ENCODE measurements at places on chromosomes 6 and 20. TPM values are rescaled to one million over a fixed set of nuclear protein-coding genes. Genes with fewer than 3 reads are reported as not detected.

DNA sequence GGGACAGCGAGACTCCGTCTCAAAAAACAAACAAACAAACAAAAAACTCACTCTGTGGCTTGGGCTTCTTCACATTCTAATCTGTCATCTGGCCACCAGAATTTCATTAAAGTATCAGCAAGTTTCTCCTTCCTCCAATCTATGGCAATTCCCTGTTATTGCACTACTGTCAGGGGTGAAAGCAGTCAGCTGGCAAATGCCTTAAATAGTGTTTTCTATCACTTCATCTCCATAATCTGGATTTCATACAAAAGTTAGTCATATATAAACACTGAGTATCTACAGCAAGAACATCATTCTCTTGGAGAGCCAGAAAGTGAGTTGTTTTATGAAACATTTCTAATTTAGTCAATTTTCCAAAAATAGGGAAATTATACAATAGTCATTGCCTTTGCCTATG lies 56.1 kb downstream of the PHACTR3 start:
- no peak for DNase-seq

- no peak for DNase-seq
These were observed 5.7 kb upstream of the SIRPB2 start for GRCh38 chr20:1496930-1497329.

GRCh38 chr20:40442181-40442963 lies 246.7 kb downstream of the MAFB start:
- no peak for DNase-seq

DNA sequence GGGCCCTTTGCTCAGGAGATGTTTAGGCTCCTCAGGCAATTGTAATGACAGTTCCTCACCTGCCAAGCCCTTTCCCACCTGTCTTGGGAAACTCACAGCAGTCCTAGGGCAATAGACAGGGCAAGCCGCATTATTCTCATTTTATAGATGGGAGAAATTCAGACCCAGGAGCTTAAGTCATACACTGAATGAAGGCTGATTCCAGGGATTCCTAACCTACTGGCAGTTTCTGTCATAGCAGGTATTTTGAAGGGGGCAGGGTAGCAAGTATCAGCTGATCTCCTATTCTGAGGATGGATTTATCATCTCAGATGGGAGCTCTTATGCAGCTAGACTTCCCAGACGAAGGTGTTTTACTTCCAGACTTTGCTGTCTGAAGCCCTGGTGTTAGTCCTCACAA lies 61.4 kb upstream of the MYL9 start:
- no peak for DNase-seq

DNA sequence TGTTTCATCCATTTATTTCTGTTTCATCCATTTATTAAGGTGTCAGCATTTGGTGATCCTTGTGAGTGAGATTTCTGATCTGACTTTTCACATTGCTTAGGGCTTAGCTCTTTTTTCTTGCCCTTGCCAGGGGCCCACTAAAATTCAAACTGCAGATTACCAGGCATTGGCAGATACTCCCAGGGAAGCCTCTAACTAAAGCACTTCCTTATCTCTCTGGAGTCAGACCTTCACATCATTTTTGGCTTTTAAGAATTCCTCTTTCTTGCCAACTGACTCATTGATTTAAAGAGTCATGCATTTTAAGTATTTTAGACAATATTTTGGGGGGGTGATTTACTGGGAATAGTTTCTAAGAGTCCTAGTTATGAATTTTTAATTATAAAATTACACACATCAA lies 2.6 kb upstream of the WFDC8 start:
- no peak for DNase-seq

DNA sequence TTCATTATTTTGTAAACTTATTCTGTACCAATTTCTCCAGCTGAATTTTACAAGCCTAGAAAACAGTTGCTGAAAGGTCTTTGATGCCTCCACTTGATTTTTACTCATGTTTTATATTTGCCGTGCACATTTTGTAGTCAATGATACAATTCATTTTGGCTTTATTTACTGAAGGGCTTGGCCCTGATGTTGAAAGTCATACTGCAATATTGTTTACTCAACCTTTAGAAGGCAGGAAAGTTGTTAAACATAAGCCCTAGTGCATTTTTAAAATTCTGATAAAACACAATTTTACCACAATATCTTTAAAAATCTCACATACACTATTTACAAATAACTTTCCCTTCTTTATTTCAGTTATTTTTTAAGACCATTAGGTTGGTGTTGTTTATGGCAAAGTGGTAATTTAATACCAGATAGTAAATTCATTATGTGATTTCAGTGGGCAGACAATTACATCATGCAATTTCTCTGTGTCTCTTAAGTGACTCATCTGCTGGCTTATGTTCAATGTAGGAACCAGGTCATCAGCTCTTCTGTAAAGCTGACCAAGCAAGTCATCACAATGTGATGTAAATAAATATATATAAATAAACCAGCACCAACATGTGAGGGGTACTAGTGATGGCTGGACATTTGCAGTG lies 121.1 kb upstream of the SLC35B3 start:
- DNase-seq, result peak; percentile 10

- DNase-seq, result no peak
These were observed 225.3 kb upstream of the FAM83B start for GRCh38 chr6:54621285-54621684.

DNA sequence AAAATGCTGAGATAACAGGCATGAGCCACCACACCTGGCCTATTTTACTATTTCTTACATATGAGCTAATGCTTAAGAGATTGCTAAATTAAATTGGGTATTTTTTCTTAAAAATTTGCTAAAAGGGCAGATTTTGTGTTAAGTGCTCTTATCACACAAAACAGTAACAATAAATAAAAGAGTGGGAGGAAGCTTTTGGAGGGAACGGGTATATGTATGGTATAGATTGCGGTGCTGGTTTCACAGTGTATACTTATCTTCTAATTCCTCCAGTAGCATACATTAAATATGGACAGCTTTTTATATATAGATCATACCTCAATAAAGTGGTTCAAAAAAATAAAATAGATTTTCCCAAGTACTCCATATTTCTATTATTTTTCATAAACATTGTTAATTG lies 39.4 kb upstream of the FABP7 start:
- DNase-seq, result no peak

DNA sequence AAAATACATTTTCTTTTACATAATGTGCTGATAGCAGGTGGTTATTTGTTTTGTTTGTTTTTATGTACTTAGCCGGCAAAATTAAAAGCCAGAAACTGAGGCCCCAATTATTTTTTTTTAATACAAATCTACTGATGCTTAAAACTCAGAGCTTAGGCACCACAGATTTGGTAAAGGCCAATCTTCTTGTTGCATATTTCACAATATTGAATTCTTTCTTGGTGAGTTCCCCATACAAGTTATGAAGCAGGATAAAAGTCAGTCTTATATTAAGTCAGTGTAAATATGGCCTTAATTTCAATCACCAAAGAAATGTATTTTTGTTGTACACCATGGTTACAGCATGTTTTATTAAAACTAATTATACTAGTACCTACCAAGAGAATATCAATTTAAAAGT lies 16.3 kb upstream of the ZDHHC14 start:
- no peak for DNase-seq

- no peak for DNase-seq
These were observed 117.4 kb downstream of the RFX6 start for GRCh38 chr6:116994447-116994846.

- DNase-seq, result no peak
These were observed 413.2 kb upstream of the JAG1 start for GRCh38 chr20:11086970-11087369.

DNA sequence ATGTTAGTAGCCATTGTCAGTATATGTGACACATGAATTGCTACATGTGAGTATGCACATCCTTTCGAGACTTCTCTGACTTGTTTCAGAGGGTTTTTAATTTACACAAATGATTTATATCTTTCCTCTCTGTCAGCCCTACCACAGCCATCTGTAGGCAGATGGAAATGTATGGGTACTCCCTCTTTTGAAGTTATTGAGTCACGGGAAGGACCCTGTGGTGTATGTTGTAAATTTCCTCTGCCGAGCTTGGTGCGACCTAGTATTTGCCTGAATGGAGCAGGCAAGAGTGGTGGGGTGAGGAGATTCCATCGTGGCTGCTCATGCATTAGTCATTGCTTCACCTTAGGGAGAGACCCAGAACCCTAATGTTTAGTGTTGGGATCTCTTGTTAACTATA lies 171.9 kb downstream of the JARID2 start:
- DNase-seq, result no peak

DNA sequence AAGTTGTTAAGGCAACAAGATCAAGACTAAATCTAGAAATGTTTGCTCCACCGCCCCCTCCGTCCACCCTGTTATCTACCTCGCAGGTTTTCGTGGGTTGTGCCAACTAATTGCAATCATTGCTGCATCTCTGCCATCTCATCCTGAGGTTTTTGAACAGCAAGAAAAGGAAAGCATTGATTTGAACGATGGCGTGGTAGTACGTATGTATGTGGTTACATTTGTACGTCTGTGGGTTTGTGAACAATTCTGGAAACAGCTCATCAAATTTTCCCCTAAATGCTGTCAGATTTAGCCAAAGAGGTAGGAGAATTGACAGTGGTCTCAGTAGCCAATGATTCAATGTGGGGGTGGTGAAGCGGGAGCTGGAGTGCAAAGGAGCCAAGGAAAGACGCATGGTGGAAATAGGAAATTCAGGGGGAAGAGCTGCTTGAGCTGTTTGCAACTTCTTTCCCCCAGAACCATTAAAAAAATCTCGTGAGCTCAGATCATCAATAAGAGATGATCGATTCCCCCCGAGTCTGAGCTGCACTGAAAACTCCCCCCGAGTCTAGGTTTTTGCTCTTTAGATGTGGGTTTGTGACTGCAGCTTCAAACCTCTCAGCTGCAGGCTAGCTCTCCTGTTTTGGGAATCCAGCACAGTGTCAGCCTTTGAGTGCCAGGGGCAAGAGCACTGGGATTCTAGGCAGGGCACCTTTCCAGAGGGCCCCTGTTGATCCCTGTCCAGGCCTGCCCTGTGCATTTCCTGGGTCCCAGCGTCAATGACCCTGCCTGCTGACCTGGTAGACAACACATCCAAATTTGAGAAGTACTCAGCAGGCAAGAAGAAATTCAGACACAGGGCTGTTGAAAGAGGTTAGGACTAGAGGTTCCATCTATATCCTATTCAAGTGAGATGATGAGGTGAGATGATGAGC lies 72.6 kb upstream of the LY86 start:
- no peak for DNase-seq

- no peak for DNase-seq
These were observed 57.5 kb downstream of the BFSP1 start for GRCh38 chr20:17473659-17474058.

GRCh38 chr6:28922821-28923317 lies 916 bp downstream of the TRIM27 start:
- no peak for DNase-seq

DNA sequence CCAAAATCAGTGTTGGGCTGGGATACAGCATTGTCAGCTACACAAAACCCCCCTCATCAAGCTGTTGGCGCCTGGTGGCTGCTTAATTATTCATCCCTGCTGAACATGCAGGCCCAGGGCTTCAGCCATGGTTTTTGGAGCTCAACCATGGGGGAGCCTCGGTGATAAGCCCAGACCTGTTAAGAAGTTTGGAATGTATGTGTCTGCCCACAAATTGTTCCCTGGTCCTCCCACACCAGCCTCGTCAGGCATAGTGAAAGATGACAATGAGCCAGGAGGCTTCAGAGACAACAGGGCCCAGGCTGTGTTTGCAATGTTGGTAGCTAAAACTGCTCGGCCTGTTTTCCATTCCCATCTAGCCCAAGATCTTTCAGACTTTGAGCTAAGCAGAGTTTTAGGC lies 34.8 kb upstream of the SIRPA start:
- DNase-seq, result no peak

GRCh38 chr6:141326426-141326825 lies 806.3 kb upstream of the GJE1 start:
- DNase-seq, result no peak

DNA sequence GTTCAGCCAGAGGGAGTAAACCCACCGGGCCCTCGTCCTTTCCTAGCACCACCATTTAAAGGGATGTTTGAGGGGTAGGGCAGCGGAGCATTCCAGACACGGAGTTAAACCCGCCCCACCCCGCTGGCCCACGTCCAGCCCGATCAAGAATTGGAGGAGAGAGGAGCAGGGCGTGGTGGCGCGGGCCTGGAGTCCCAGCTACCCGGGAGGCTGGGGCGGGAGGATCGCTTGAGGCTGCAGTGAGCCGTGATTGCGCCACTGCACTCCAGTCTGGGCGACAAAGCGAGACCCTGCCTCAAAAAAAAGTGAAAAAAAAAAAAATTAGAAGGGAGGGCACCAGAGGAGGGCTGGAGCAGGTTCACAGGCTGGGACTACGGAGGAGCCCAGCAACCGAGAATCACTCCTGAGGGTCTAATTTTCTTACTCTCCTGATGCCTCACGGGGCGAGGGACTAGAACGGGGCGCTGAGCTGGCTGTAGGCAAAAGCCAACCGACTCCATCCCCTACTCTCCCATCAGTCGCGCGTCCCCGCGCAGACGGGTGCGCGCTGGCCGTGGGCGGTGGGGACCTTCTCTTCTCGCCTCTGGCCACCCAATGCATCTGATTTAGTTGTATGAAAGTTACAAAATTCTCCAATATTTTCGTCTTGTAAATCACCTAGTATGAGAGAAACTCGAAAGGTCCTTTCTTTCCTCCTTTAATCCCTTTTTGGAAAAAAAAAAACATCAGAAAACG lies 6.1 kb upstream of the HSPA1B start:
- peak; percentile 84 for DNase-seq

DNA sequence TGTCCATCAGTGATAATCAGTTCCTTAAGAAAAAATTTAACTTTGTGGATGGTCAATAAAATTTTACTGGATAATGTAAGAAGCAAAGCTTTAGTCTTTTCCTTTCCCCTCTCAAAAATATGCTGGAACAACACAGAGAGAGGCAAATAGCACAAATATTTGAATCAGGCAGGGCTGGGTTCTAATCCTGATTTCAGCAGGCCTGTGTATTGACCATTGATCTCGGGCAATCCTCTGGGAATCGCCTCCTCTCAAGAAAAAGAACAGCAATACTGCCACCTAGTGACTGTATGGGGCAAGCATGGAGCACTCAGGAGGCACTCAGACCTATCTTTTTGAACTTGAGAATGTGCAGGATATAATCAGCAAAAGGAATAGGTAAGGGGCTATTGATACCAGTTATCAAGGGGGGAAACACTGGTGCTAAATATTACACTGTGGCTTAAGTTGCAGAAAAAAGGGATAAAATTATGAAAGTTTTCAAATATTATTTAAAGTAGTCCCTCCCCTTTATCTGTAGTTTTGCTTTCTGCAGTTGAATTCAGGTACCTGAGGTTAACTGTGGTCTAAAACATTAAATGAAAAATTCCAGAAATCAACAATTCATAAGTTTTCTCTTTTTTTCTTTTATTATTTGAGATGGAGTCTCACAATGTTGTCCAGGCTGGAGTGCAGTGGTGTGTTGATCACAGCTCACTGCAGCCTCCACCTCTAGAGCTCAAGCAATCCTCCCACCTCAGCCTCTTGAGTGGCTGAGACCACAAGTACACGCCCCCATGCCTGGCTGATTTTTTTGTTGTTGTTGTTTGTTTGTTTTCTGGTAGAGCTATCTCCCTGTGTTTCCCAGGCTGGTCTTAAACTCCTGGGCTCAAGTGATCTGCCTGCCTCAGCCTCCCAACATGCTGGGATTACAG lies 91.8 kb upstream of the NHSL1 start:
- peak; percentile 90 for DNase-seq

- no peak for DNase-seq
These were observed 3.8 kb upstream of the MAS1L start for GRCh38 chr6:29491574-29491973.

The TRIM40 gene
- not detected for polyA plus RNA-seq

The MPIG6B gene
- not detected for polyA plus RNA-seq

The BTNL2 gene
- not detected for polyA plus RNA-seq

The PHF20 gene
- 27.3 TPM for polyA plus RNA-seq

The PRR18 gene
- polyA plus RNA-seq, result not detected

The CTCFL gene
- polyA plus RNA-seq, result not detected

The IL20RA gene
- 6.8 TPM for polyA plus RNA-seq

The DAAM2 gene
- polyA plus RNA-seq, result 17.9 TPM

The ELOVL2 gene
- polyA plus RNA-seq, result 0.23 TPM

The SYNE1 gene
- 13.5 TPM for polyA plus RNA-seq

The PGC gene
- 26,682 TPM for polyA plus RNA-seq

Data from stomach (tissue), 19 donors.